ENCODE measurements at places on chromosomes 2 and 18. TPM values are rescaled to one million over a fixed set of nuclear protein-coding genes. Genes with fewer than 3 reads are reported as not detected.

- no peak for DNase-seq
Observed at GRCh38 chr2:191759680-191760079, 81.7 kb downstream of the NABP1 start.

Gene SLC20A1
- total RNA-seq: 94.0 TPM

- DNase-seq: no peak
Observed at GRCh38 chr2:9720352-9721093, 89.7 kb upstream of the YWHAQ start.

Gene ACTG2
- not detected for total RNA-seq

DNA sequence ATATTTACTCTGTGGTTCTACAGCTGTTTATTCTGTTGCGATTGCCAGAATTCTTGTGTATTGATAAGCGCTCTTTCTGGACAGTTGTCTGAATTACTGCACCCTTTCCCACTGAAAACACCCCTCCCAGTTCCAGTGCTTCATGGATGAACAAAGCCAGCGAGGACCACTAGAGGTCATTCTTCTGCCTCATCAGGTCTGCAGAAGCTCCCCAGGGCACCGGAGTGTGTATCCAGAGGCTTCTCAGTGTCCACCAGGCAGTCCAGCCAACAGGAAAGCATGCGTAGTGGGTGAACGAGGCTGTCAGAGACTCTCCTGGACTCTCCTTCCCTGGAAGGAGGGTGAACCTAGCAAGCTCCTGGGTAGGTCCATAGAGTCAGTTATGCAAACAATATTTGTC lies 40.6 kb upstream of the INHBB start:
- DNase-seq: no peak

Gene CAPN14
- 0.61 TPM for total RNA-seq

- peak; percentile 49 for DNase-seq
Observed at GRCh38 chr2:110804915-110805314, 72.5 kb downstream of the ACOXL start.

DNA sequence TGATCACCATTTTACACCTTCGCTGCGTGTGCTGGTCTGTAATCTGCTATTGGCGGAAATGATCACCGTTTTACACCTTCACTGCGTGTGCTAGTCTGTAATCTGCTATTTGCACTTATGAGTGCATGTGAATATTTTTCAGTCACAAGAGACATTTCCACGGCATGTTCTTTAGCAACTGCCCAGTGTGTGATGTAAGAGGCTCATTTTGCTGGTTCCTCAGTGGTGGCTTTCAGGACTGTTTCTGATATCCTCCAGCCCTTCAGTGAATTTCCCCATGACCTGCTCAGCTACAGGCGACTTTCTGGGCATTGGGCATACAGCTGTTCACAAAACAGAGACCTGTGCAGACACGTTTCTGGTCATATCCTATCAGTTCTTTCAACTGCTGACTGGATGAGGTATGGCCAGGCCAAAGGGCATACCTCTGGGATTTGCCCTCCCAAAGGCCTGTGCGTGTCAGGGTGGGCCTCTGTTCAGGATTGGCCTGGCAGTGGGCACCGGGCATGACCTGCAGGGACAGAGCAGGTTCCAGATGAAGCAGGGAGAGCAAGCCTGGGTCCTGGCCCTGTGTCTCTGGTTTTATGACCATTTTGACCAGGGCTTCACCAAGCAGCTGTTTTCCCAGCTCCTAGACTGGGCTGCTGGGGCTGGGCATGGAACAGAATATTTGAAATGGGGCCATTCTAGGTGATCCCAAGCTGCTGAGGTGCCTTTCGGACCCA lies 521 bp upstream of the PROM2 start:
- no peak for DNase-seq

- peak; percentile 98 for DNase-seq
Observed at GRCh38 chr2:9703085-9703678, 72.4 kb upstream of the YWHAQ start.

- no peak for DNase-seq
Observed at GRCh38 chr2:60331115-60331809, 222.2 kb downstream of the BCL11A start.

All from CD4-positive, alpha-beta memory T cell (primary cell).